ENCODE measurements at places on chromosomes 7 and 10. TPM values are rescaled to one million over a fixed set of nuclear protein-coding genes. Genes with fewer than 3 reads are reported as not detected.
A peak's percentile ranks its signal among the peaks of the same experiment; 100 is the strongest.

DNA sequence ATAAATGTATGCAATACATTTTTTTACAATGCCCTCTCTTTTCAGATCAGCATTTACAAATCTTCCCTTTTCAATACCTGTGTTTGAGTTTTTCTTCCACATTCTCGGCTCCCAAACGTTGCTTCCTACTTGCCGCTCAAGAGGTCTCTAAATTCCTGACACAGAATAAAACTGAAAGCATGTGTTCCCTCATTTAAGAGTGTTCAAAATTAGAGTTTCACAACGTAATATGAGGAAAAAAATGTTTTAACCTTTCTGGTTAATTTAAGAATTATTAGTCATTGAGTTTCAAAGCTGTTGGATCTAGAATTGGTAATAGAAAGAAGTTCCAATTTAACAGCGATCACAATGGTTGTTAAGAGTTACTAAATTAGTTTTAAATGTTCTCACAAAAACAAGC, 100.4 kb downstream of the ARID5B start:
- H3K36me3 ChIP-seq = peaks cover 9% of the 10 kb centered on the region
- H3K4me3 ChIP-seq = no peak overlapping the region
- peaks cover 47% of the 10 kb centered on the region for H3K4me1 ChIP-seq
- no peak for DNase-seq
- no peak overlapping the region for H3K27ac ChIP-seq

GRCh38 chr10:110679486-110680272, 35.5 kb downstream of the RBM20 start:
- 0 out of 2 replicates have a peak, but pooled peaks cover 5% of the 10 kb centered on the region for H3K4me1 ChIP-seq
- H3K27me3 ChIP-seq = peaks cover 4% of the 10 kb centered on the region
- no peak overlapping the region for H3K4me3 ChIP-seq
- H3K36me3 ChIP-seq = no peaks in the 10 kb centered on the region
- no peak overlapping the region for H3K27ac ChIP-seq

DNA sequence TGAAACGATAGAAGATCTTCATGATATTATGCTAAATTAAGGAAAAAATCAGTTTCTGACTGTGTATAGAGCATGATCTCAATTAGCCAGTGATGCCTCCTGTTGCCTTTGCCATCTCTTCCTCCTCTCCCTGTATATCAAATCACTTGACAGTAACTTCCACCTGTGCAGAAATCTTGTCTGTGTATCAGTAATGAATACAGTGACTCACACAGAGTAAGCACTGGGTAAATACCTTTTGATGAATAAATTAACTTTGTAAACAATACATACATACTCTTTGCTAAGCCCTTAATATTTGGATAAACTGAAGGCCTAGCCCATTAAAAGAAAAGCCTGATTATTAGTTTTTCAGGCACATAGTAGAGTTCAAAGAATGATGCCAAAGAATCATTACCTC, 610.6 kb upstream of the NRP1 start:
- no peaks in the 10 kb centered on the region for H3K36me3 ChIP-seq
- H3K4me3 ChIP-seq = no peak overlapping the region
- H3K27me3 ChIP-seq = no peaks in the 10 kb centered on the region
- no peaks in the 10 kb centered on the region for H3K4me1 ChIP-seq
- H3K27ac ChIP-seq = no peak overlapping the region

GRCh38 chr10:49303711-49304110, 4.7 kb downstream of the C10orf71 start:
- H3K36me3 ChIP-seq = no peaks in the 10 kb centered on the region
- peaks cover 17% of the 10 kb centered on the region for H3K27me3 ChIP-seq
- no peak overlapping the region for H3K27ac ChIP-seq
- no peaks in the 10 kb centered on the region for H3K4me1 ChIP-seq
- no peak overlapping the region for H3K4me3 ChIP-seq
- DNase-seq = no peak

The C10orf67 gene
- total RNA-seq = not detected

DNA sequence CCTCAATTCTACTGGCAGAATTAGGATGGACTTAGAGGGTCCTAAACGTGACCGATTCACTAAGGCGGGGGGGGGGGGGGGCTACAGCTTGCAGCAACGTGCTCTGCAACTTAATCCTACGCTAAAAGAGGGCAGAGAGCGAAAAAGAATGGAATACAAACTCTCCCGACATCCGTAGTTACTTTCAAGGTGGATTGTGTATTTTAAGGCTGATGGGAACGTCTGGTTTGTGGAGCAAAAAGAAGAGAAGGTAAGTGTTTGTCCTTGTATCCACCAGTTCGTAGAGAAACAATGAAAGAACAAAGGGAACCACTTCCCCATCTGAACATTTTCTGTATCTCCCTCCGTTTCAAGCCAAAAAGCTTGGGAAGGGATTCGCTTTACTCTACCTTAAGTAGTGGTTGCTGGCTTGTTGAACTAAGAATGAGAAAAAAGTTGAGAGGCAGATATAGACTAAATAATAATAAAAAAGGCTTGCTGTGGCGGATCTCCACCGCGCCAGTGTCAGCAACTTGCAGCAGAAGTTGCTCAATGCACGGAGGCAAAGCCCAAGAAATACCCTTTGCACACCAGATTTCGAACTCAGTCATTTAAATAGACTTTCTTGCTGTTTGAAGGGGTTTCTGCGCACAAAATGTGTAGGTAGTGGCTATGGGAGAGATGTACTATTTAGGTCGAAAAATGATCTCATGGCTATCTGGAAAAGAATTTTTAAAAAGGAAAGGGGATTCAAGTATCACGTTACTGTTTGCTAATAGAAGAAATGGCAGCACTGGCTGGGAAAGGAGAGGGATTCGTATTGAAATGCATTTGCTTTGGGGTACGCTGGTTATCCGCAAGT, 736 bp downstream of the SKIDA1 start:
- peak overlapping the region; percentile 95 for H3K27ac ChIP-seq
- peaks cover 42% of the 10 kb centered on the region for H3K4me1 ChIP-seq
- H3K4me3 ChIP-seq = peak overlapping the region; percentile 79

DNA sequence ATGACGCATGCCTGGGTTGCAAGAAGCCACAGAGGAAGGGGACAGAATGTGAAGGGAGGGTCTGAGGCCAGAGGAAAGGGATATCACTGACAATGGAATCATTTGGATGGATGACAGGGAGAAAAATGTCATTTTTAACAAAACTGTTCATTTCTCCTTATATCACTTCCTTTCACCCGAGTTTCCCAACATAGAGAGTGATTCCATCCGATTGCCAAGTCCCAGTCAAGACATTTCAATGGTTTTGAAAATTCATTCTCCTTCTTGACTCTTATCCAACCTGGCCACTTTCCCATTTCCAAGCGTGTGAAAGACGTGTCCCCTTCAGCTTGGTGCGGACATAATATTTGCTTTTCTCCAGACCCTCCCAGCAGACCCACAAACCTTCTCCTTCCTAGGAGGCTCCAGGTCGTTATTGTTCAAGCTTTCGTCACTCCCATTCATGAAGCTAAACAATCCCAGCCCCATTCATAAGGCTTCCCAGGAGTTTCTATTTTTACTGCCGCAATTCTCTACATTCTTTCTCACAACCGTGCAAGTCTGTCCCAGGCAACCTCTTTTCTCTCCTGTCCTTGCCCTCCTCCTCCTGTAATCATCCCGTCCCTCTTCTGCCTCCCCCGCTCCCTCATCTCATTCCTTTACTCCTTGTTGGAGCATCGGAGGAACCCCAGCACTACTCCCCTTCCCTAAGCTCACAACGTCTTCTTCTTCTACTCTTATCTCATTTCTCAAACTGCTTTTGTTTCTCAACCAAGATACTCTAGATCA, 301.3 kb upstream of the KLF6 start:
- no peak overlapping the region for H3K27ac ChIP-seq
- H3K4me1 ChIP-seq = no peaks in the 10 kb centered on the region
- no peaks in the 10 kb centered on the region for H3K27me3 ChIP-seq
- no peak overlapping the region for H3K4me3 ChIP-seq
- no peaks in the 10 kb centered on the region for H3K36me3 ChIP-seq

The MKI67 gene
- 22.9 TPM for total RNA-seq

DNA sequence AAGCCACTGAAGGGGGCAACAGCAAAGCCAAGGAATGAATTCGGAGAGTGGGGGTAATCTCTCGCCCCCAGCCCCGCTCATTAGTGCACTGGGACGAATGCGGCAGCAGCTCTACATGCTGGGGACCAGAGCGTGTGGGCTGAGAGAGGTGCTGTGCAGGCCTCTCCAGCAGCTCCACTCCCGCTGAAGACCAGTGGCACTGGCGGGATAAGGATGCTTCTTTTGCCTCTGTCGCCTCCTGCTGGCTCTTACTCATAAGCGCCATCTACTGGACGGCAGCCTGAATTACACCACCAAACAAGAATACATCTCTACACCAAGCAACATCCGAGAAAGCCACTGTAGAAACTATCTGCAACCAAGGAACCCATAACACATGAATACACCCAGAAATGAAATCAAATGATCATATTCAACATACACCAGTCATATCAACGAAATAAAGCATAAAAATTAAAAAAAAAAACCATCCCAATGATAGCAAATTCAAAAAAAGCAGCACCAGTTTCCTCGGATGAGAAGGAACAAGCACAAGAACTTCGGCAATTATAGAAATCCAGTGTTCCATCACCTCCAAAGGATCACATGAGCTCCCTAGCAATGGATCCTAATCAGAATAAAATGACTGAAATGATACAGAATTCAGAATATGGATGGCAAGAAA, 79.0 kb upstream of the TMEM168 start:
- no peaks in the 10 kb centered on the region for H3K36me3 ChIP-seq
- no peak overlapping the region for H3K4me3 ChIP-seq
- DNase-seq = peak; percentile 52
- no peaks in the 10 kb centered on the region for H3K4me1 ChIP-seq
- H3K27ac ChIP-seq = no peak overlapping the region
- H3K27me3 ChIP-seq = no peaks in the 10 kb centered on the region

DNA sequence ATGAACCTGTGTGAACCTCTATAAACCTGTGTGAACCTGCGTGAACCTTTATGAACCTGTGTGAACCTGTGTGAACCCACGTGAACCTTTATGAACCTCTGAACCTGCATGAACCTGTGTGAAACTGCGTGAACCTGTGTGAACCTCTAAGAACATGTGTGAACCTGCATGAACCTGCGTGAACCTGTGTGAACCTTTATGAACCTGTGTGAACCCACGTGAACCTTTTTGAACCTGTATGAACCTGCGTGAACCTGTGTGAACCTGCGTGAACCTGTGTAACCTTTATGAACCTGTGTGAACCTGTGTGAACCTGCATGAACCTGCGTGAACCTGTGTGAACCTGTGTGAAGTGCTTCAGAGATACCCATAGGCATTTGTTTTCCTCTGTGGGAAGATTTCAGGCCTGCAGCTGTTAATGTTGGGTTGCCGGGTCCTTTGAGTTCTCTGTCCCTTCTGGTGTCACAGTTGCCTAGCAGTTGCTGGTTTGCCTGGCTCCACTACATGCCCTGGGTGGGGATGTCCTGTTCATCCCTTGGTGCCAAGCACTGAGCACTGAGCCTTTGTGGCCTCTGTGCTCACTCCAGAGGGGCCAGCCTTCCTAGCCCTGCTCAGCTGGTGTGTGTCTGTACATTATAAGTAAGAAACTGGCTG, 97.9 kb downstream of the DOCK1 start:
- no peak overlapping the region for H3K27ac ChIP-seq
- no peaks in the 10 kb centered on the region for H3K4me1 ChIP-seq
- H3K27me3 ChIP-seq = no peaks in the 10 kb centered on the region
- H3K36me3 ChIP-seq = peaks cover 41% of the 10 kb centered on the region

DNA sequence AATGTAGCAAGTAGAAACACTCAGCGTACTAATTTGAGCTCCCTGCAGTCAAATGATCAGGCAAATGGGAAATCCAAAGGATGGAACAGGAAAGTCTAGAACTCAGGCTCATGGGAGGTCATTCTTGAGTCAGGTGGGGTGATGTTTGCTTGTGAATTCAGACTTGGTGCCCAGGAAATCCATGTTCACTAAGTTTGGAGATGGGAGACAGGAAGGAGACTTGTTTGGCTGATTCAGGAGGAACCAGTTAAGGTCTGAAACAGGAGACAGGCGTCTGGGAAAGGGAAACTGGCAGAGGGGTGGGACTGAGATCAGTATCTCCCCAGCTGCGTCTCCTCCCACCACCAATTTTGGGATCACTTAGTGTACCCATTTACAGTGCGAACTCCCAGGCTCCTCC, 38.4 kb upstream of the ZNF438 start:
- peaks cover 18% of the 10 kb centered on the region for H3K27me3 ChIP-seq
- no peak for DNase-seq
- no peak overlapping the region for H3K27ac ChIP-seq
- H3K4me1 ChIP-seq = no peaks in the 10 kb centered on the region
- H3K4me3 ChIP-seq = no peak overlapping the region

DNA sequence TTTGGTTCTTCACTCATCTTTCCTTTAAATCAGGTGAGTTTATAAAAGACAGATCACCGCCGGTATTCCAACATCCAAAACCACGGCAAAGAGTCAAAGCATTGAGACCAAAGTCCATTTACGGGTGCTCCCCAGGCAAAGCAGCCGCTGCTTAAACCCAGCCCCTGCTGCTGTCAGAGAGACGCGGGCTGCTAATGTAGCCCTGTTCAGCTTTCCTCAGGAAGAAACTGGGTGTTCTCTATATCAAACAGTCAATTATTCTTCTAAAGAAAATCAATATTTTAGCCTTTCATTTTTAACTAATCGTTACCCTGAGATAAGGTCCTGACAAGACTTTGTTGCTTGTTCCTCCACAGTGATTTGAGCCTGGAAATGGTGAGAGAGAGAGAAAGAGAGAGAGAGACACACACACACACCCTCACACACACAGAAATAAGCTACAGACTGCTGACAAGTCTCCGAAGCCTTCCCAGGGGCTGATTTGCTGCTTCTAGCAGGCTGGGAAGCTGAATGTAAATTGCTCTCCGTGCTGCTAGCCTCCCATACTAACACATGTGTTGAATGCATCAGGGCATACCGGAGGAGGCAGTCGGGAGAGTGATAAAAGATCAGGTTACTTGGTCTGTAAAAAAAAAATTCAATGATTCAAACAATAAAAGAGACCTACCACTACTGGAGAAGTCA, 183.0 kb upstream of the ANK3 start:
- no peaks in the 10 kb centered on the region for H3K27me3 ChIP-seq
- no peak overlapping the region for H3K4me3 ChIP-seq
- H3K27ac ChIP-seq = no peak overlapping the region
- no peaks in the 10 kb centered on the region for H3K4me1 ChIP-seq

- H3K27ac ChIP-seq = peak overlapping the region; percentile 12
- DNase-seq = no peak
- H3K4me3 ChIP-seq = no peak overlapping the region
- peaks cover 100% of the 10 kb centered on the region for H3K4me1 ChIP-seq
Measured at GRCh38 chr10:79180414-79181221, 111.9 kb downstream of the ZMIZ1 start.

DNA sequence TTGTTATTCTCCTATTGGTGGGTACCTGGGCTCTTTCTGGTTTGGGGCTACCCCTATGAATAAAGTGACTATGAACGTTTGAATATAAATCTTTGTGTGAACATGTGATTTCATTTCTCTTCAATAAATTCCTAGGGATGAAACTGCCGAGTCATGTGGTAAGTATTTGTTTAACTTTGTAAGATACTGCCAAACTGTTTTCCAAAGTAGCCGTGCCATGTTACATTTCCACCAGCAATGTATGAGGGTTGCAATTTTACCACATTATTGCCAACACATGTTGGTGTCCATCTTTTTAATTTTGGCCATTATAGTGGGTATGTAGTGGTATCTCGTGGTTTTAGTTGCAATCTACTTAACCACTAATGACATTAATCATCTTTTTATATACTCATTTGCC, 94.7 kb downstream of the ZNRF2 start:
- no peak for DNase-seq
- no peak overlapping the region for H3K4me3 ChIP-seq
- H3K27ac ChIP-seq = no peak overlapping the region
- H3K27me3 ChIP-seq = no peaks in the 10 kb centered on the region
- H3K36me3 ChIP-seq = no peaks in the 10 kb centered on the region
- H3K4me1 ChIP-seq = peaks cover 16% of the 10 kb centered on the region
